ENCODE measurements at places on chromosomes 16 and 17.

GRCh38 chr16:75385507-75386152, 47.7 kb downstream of the CFDP1 start:
- peak; percentile 96 for DNase-seq

- DNase-seq = peak; percentile 93
Measured at GRCh38 chr17:42518046-42518754, 17.8 kb upstream of the NAGLU start.

DNA sequence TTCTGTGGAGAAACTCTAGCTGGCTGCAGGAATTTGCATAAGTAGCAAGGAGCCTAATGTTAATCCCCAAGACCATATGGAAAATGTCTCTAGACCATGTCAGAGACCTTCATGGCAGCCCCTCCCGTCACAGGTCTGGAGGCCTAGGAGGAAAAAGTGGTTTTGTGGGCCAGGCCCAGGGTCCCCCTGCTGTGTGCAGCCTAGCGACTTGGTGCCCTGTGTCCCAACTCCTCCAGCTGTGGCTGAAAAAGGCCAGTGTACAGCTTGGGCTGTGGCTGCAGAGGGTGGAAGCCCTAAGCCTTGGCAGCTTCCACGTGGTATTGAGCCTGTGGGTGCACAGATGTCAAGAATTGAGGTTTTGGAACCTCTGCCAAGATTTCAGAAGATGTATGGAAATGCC, 306.9 kb upstream of the CA10 start:
- DNase-seq = no peak

DNA sequence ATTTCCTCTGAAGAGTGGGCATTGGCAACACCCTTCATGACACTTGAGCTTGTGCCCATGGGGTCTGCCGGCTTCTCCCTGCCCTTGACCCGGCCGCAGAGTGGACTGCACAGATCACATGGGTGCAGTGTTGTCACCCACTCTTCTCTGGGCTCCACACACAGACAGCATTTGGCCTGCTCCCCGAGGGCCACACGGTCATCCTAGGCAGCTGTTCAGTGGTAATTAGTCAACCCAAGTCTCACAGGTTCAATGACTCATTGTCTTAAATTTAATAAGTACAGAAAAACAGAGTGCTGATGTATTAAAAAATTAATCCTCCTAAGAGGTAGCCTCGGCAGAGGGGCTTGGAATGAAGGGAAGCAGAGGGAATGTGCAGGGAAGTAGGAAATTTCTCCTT, 204.8 kb downstream of the MSI2 start:
- no peak for DNase-seq

DNA sequence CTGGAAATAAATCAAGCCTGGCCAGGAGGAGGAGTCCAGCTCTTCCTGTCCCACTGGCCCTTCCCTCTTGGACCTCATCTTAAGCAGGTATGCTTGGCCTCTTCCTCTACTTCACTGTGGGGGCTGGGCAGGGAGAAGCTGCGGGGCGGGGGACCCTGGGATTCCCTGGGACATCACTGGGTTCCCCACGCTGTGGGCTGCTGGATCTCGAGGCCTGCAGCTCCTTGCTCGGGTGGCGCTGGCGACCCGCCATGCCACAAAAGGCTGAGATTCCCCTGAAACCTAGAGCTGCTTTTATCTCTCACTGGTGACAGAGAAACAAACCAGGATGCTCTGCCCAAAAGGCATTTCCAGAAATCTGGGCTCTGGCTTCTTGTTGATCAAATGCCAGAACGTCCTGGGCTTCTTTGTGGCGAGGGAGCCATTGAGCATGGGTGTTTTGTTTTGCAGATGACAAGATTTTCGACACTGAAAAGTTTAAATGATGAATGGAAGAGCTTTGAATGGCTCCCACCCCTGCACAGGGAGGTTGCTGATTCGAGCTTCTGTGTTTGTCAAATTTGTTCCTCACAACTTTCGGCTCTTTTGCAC, 8.6 kb upstream of the PGS1 start:
- no peak for DNase-seq

- DNase-seq = peak; percentile 75
Measured at GRCh38 chr16:56576585-56577299, 11.9 kb downstream of the MT4 start.

- no peak for DNase-seq
Measured at GRCh38 chr17:34837876-34838478, 123.3 kb downstream of the CCT6B start.

- no peak for DNase-seq
Measured at GRCh38 chr17:82752371-82753200, 721 bp downstream of the TBCD start.

GRCh38 chr16:2795395-2796143, 2.7 kb upstream of the PRSS41 start:
- DNase-seq = no peak

DNA sequence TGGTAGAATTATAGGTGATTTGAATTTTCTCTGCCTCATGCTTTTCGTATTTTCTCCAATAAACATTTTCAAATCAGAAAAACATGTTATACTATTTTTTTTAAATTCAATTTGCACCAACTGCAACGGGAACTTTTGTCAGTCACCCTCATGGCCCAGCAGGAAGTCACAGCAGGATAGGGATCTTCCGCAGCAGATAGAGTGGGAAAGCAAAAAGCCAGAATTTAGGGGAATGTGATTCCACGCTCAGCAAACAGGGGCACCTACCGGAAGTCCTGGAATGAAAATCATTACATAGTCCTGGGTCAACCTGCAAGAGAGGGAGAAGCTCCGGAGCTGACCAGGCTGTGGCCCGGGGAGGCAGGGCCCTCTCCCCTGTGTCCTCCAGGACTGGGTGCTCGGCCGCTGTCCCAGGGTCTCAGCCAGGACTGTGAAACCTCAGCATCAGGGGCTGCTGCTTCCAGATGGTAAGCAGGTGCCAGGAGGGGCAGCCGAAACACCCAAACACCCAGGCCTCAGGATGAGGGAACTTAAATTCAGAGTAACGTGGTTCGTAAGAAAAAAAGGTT, 3.9 kb downstream of the SLC47A2 start:
- no peak for DNase-seq

- DNase-seq = peak; percentile 34
Measured at GRCh38 chr17:68981288-68981687, 26.1 kb upstream of the ABCA8 start.

DNA sequence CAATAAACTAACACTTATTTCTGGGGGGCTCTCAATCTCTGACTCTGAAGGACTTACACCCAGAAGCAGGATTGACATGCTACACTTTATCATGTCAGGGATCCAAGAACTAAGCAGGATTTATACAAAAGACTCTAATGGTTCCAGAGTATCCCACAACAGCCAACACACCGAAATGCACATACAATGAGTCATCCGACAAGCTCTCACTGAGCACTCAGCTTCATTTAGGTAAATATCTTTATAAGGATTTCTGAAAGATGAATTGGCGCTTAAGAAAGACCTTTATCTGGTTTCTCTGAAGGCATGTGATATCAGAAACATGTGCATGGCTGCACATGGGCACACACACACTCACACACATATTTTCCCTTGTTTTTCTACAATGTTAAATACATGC, 77.2 kb downstream of the TOX3 start:
- no peak for DNase-seq

GRCh38 chr17:80416260-80416939, 1.4 kb downstream of the ENDOV start:
- DNase-seq = no peak

DNA sequence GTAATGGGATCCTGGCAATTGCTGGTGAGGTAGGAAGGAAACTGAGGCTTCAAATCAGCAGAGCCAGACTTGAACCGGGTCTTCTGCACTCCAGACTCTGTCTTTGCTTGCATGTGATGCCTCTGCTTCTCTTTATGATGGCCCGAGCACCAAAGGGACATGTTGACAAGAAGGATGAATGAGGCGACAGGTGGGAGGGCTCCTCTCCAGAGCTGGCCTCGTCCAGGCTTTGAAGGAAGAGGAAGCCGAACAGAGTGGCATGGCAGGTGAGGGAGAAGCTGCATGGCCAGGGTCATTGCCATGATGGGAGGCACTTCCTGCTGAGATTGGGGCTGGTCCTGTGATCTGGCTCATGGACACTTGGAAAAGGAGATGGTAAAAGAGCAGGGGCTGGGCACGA, 40.8 kb downstream of the AKAP1 start:
- no peak for DNase-seq

- DNase-seq = peak; percentile 14
Measured at GRCh38 chr16:11162586-11163268, 93.3 kb downstream of the SOCS1 start.

- DNase-seq = no peak
Measured at GRCh38 chr16:5309946-5310611, 212.5 kb upstream of the EEF2KMT start.

DNA sequence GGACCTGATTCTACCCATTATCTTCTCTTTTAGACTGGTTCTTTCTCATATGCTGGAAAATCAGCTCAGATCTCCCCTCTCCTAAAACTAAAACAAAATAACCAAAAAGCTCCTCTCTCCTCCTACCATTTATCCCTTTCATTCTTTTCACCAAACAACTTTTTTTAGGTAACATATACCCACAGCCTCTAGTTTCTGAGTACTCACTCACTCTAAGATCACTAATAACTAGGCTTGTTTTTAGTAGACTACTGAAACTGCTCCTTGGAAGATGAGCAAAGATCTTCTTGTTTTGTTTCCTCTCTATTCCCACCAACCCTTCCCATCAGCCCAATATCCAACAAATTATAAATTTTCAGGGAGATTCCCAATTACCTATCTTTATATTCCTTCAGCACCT, 129.0 kb downstream of the SKAP1 start:
- no peak for DNase-seq

GRCh38 chr17:62653826-62654761, 26.6 kb downstream of the MRC2 start:
- peak; percentile 83 for DNase-seq

GRCh38 chr16:50838885-50839284, 97.0 kb downstream of the CYLD start:
- no peak for DNase-seq

- no peak for DNase-seq
Measured at GRCh38 chr16:56689171-56689570, 6.9 kb downstream of the MT1X start.

DNA sequence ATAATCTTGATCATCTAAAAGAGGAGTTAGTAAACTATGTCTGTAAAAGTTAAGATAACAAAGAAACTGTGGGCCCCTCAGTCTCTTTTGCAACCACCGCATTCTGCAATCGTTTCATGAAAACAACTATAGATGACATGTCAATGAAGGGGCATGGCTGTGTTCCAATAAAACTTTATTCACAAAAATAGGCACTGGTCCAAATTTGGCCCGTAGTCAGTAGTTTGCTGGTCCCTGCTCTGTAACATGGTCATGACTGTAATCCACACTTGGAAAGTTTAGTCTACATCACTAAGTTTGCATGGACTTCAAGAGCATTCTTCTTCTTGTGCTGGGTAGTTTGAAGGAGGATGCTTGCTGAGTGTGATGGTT, 299.3 kb upstream of the PSMD7 start:
- no peak for DNase-seq

DNA sequence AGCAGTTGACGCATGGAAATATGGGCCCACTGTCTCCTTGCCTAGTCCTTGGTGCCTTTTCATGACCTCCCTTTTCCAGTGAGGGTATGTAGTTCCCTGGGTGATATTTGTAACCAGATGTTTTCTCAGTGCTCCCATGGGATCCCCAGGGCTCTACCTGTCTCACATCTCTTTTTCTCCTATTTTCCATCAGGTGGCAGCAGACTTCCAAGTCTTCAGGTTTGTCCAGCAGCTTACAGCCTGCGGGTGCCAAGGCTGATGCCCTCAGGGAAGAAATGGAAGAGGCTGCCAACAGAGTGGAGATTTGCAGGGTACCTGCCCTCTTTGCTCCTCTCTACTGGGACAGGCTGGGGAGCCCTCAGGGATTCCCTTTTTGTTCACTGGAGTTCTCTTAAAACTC, 89.1 kb downstream of the ELAC2 start:
- DNase-seq = no peak

DNA sequence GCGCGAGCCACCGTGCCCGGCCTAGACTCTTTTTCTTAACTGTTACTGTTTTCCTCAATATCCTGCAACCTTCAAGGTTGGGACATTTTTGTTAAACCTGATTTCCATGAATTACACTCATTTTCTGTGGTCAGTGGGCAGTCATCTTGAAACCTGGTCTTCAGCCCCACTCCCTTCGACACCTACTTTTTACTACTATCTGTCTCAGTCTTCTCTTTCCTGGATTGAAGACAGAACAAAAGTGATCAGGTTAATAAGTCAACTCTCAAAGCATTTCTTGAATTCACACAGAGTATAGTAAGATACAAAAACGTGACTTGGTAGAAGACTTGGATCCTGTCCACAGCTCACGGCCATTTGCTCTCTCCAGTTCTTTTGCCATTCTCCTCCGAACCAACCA, 6.1 kb downstream of the MINK1 start:
- DNase-seq = no peak

DNA sequence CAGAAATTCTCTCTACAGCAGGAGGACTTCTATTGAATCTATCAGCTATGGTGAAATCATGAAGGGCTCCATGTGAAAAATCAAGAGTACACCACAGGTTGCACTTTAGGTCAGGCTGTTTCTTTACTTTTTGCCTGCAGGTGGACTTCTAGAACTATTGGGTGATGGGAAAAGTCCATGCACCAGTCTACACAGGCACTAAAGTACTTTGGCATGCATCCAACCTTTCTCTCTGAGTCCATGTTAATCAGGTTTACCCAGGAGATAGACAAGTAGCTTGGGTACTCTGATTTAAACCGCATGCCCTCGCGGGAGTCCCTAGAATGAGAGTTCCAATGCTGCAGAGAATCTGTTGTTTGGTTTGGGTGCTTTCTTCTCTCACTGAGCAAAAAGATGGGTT, 9.1 kb upstream of the ANKFN1 start:
- no peak for DNase-seq

- peak; percentile 96 for DNase-seq
Measured at GRCh38 chr16:81723098-81723723, 55.9 kb upstream of the PLCG2 start.

- no peak for DNase-seq
Measured at GRCh38 chr17:81720267-81721071, 8.4 kb downstream of the SLC25A10 start.

DNA sequence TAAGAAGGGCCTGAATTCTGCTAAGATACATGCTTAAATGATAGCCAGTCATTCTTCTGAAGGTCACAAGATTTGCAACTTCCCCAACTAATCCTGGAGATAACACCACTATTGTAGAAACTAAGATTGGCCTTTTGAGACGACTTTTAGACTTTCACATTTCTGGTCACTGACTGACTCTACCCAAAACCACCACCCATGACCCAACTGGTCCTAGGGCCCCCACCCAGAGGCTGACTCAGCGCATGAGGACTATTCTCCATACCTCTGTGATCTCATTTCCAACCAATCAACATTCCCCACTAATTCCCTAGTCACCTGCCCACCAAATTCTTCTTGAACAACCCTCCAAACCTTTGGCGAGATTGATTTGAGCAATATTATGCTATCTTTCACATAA, 1299.0 kb downstream of the CDH11 start:
- DNase-seq = no peak

Data from adipocyte (in vitro differentiated cells).